NCI-H1092 (cell line): ENCODE measurements at places on chromosomes 11 and 22.

DNA sequence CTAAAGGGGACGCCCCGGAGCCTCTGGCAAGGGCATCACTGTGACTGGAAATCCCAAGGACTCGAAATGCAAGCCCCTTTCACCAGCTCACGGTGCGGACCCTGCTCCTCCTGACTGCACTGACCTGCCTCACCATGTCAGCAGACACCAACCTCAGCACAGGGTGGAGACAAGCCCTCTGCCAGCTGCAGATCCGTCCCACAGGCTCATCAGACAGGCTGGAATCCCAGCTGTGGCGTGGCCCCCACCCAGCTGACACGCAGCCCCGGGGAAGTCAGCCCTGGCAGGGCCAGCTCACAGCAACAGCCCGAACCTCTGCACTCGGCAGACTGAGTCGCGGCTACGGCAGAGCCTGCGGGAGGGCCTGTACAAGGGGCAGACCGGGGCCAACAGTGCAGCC lies 36.8 kb downstream of the BRD1 start:
- DNase-seq: no peak

GRCh38 chr11:126719740-126720139 lies 280.8 kb downstream of the KIRREL3 start:
- DNase-seq: no peak

DNA sequence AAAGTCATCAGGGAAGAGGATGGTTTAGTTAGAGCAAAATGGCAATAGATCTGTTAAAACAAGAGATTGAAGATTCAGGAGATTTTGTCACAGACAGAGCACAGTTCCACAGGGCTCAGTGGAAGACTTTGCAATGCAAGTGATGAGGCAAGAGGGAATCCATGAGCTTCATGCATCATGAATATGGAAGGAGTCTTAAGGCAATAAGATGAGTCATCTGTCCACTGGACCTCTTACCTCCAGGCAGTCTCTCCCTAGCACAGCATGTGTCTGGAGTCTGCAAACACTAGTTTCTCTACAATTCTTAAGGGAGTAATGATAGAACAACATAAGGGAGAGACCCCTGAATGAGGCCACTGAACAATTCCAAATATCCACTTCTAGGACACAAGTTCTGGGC lies 245.7 kb downstream of the NXPE2 start:
- DNase-seq: no peak

- no peak for DNase-seq
Measured at GRCh38 chr11:23022854-23023253, 162.6 kb upstream of the CCDC179 start.

- DNase-seq: no peak
Measured at GRCh38 chr11:27039873-27040272, 742 bp upstream of the BBOX1 start.

GRCh38 chr22:27344546-27344945 lies 457.0 kb downstream of the MN1 start:
- DNase-seq: no peak

DNA sequence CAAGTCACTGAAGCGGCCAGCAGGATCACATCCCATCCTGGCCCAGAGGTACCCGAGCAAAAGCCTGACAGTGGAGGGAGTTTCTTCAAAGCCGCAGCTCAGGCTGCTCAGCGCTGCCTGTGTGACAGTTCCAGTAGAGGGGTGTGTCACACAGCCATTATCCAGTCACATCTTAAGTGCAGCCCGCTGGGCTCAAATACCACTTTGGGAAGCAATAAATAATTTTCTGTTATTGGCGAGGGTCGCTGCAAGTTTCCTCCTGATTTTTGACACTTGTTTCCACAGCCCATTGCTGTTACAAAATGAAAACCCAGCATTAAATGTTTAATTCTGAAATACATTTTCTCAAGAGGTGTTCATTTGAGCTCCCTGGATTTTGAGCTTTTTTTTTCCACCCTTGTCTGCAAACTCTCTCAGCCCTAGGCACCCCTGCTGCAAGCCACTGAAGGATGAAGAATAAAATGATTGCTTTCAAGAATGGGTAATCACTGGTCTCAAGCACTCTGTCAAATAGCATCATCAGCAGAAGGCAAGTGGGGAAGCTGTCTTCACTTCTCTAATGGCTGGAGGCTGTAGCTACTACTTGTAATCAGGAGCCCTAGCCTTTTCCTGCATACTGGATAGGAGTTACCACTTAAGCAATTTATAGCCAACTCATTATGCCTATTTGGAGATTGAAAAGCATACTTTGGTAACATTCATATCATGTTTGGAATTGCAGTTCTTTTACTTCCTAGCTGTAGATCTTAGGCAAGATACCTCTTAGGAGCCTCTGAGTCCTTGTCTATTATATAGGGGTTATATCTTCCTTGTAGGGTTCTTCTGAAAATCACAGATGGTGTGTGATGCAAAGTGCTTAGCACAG lies 373.7 kb downstream of the METTL15 start:
- DNase-seq: no peak

DNA sequence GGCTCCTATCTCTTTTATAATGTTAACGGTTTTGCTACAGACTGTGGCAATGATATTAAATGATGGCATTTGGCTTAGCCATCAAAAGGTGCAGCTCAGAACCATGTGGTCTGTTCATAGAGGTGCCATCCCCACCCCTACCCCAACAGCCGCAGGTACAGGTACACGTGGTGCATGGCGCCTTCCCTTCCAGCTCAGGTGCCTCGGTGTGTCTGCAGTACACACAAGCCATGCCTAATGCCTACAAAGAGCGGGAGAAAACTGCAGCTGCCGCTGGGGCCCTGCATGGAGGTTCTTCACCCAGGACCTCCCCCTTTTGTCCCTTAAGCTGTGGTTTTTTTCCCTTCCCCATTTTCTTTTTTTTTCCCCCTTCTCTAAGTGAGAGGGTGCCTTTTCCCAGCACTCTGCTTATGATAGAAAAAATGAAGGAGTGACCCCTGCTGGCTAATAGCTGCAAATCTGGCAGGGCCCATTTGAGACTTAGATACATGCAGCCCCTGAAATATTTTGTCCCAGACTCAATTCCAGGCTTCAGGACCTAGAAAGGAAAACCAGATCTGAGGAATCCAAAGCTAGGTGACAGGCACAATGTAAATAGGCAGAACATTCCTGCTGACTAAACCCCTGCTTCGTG lies 6.5 kb downstream of the OR52M1 start:
- no peak for DNase-seq
